ENCODE measurements at places on chromosomes 7 and 10.
A peak's percentile ranks its signal among the peaks of the same experiment; 100 is the strongest.

DNA sequence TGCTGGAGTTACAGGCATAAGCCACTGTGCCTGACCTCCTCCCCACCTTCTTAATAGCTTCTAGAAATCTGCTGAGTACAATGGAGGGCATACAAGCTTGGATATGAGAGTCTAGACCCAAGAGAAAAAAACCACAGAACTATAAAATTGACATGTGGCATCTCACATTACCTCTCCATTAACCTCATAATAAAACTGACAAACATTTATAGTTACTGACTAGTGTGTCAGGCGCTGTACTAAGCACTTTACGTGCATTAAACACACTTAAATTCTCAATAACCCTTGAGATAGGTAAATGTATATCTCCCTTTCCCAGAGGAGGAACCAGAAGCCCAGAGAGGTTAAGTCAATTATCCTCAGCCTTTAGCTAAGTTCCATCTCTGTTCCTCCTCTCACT lies 300.5 kb upstream of the MYO3A start:
- no peak for DNase-seq

GRCh38 chr10:108014902-108015177 lies 850.3 kb upstream of the SORCS1 start:
- DNase-seq = no peak

DNA sequence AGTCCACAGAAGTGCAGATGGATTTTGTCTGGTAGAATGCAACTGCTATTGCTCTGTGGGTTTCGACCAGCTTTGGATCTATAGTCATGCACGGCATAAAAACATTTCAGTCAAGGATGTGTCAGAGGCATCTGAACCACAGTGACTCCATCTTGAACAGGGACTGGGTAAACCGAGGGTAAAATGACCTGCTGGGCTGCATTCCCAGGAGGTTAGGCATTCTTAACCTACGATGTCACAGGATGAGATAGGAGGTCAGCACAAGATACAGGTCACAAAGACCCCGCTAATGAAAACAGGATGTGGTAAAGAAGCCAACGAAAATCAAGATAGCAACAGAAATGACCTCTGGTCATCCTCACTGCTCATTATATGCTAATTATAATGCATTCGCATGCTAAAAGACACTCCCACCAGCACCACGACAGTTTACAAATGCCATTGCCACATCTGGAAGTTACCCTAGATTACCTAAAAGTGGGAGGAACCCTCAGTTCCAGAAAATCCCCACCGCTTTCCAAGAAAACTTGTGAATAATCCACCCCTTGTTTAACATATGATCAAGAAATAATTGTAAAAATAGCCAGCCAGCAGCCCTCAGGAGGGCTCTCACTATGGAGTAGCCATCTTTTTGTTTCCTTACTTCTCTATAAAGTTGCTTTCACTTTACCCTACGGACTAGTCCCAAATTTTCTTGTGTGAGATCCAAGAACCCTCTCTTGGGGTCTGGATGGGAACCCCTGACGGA lies 50.7 kb upstream of the CPXM2 start:
- no peak for DNase-seq

DNA sequence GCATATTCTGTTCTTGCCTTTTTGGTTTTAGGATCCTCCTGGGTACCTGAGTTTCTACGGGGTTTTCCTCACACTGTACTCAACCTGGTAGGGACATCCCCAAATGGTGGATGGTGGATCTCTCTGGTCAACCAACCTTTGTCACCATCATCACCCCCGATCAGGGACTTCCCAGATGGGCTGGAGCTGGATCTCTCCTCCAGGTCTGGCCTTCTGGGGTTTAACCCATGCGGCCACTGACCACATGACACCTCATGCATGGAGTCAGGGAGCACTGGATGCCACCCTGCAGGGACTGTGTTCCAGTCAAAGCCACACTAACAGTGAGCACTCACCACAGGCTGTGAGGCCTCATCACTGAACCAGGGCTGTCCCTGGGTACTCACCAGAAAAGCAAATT lies 80.0 kb downstream of the CELF2 start:
- no peak for DNase-seq

DNA sequence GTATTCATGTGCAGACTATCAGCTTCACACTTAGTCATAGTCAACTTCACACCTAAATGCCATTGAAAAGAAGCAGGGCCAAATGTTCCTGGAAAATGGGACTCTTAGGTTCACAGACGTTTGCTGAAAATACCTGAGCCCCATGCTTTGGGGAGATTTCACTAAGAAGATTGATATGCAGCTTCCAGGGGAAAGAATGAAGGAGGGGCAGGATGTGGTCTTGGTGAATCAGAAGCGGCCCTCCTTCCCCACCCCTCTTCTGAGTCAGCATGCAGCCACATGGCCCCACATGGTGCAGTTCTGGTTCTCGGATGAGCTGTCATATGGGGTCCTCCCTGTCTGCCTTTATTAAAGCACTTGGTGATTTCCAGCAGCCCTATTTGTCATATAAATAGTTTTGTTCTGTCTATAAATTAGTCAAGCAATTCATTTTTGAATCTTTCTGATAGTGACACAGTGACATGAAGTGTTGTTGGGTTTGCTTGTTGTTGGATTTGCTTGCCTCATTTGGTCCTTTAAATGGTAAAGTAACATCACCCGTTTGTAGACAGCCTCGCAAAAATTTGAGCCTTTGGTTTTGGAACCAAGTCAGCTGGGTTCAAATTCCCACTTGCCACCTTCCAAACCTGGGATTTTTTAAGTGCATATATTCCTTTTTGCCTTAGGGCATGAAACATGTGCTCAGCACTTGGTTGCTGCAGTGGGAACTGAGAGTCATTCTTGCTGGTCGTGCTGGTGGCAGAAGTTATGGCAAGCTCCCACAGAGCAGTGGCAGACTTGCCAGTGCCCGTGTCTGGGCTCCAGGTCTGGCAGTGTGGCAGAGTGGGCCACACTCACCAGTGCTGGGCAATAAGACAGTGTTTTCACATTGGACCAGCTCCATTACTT lies 68.1 kb upstream of the CDK6 start:
- peak; percentile 99 for DNase-seq

DNA sequence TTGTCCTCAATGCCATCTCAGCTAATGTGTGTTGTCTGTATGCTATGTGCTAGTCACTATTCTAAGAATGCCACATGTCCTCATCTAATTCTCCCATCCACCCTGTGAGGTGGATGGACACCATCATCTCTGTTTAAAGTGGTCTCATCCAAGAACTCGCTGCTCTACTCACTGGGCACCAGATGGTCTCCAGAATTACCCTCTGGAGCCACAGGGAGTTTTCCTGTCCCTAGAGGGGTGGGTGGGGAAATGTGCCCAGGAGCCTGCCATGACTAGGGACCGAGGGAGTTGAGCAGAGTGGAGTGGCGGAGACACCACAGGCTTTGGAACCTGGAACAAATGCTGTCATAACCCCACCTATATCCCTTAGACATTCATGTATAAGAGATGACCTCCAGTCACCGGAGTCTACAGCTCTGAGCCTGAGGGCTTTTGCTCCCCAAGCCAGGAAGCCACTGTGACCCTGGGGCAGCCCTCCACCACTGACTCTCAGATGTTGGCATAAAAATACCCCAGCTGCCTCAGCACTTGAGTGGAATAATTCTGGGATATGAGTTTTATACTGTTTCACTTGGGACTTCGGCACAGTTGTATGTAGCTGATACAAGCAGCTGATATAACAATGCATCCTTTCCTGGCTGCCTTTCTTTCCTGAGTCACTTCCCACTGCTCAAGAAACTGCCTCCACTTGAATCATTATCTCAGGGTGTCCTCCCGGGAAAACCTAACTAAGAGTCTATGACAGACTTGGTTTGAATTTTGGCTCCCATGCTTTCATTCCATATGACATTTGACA lies 61.5 kb upstream of the RAPGEF5 start:
- no peak for DNase-seq

- peak; percentile 54 for DNase-seq
Measured at GRCh38 chr10:84329986-84330651, 1.7 kb downstream of the CCSER2 start.

DNA sequence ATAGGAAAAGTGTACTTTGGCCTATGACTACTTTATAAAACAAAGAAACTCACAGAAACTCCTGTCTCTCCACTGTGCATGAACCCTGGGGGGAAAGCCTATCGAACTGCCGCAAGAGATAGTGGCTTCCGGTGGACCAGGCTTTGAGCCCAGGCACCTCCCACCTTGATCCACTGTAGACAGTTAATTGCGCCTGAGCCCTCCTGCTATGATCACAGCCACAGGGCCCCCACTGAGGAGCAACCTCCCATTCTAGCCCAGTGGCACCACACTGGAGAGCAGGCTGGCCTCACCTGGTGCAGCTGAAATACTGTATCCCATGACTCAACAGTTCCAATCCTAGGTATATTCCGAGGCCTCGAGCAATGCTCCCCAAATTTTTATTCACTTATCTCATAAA lies 98.8 kb downstream of the COBL start:
- no peak for DNase-seq

GRCh38 chr10:46328853-46329689 lies 42.3 kb downstream of the ANTXRL start:
- DNase-seq = no peak

DNA sequence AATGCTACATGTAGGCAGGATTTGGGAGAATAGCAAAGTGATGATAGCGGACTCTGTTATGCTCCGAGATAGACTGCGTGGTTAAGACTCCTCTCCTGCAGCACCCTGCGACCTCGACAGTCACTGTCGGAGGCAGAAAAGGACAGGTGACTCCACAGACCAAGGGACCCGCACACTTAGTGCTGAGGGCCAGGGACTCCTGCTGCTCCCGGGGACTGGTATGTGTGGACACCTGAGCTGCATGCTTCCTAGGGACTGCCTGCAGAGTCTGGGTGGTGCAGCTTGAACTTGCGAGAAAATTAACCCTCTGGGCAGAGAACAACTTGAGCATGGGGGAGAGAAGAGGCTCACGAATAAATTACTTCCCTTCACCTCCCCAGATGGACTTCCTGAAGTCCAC lies 407.1 kb upstream of the PFKP start:
- DNase-seq = no peak

- no peak for DNase-seq
Measured at GRCh38 chr10:18406136-18406535, 245.3 kb downstream of the NSUN6 start.

DNA sequence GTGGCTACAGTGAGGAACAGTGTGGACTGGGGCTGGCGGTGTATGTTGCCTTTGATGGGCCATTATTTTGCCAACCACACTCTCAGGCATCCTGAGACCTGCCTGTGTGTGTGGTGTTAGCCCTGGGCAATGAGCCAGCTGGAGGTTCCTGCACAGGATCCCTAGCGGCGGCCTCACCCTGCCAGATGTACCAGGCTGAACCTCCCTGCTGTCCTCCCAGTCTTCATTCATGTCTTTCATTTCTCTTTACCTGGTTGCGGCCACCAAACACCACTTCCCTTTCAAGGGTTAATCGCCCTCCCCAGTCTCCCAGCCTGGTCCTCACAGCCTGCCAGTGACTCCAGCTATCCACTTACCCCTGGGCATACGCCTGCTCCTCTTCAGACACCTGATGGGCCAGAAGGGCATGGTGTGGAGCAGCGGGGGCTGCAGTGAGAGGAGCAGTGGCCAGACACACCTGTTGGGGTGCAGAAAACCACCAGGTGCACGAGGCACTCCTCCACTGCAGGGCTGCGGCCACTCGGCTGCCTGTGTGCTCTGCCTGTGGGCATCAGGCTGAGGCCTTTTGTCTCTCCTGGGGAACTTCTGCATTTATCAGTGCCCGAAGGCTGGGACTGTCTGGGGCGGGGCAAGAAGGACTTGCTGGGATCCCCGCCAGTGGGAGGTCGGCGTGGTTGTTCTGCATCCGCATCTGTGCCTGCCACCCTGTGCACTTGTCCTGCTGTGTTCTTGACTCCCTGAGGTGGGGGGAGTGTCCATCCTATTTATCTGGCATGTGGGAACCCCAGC lies 111.6 kb downstream of the ARHGAP22 start:
- no peak for DNase-seq

DNA sequence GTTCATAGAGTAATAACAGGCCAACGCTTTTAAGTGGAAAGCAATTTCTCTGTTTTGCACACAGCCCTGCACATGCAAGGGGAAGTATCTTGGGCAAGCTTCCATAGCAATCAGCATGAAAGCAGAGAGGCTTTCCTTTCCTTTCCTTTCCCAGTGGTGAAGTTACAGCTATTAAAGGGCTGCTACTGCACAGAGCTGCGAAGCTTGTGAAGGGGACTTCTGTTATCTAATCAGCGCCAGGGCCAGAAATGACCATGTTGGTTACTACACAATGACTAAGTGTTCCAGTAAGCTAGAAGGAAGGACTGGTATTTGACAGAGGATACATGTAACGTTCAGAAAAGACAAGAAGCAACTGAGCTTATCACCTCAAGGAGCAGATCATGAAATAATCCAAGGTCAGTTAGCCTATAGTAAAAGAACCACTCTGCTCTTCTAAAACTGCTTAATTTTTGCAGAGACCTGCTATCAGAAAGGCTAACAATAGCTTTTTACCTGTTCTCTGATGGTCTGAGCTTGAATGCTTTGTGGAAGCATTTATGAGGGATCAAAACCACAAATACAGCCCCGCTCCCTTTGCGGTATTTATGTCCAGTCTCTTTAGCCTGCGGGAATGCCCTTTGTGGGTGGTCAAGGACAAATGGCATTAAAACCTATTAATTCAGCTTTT lies 45.9 kb downstream of the SGMS1 start:
- peak; percentile 77 for DNase-seq

DNA sequence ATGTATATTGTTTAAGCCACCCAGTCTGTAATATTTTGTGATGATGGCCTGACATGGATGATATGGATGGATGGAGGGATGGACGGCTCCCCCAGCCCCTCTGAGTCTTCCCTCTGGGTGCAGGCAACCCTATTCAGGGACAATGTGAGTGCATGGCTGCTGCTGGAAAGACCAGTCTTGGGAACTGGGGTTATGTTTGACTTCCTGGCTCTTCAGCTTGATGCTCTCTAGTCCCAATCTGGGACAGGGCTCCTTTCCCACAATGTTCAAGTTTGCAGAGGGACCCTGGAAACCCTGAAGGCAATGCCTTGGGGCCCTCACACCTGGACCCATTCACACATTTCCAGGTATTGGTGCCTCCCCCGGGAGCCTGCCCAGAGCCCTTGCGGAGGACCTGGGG lies 52.3 kb upstream of the RET start:
- no peak for DNase-seq

- no peak for DNase-seq
Measured at GRCh38 chr10:127690176-127690835, 46.7 kb upstream of the FOXI2 start.

DNA sequence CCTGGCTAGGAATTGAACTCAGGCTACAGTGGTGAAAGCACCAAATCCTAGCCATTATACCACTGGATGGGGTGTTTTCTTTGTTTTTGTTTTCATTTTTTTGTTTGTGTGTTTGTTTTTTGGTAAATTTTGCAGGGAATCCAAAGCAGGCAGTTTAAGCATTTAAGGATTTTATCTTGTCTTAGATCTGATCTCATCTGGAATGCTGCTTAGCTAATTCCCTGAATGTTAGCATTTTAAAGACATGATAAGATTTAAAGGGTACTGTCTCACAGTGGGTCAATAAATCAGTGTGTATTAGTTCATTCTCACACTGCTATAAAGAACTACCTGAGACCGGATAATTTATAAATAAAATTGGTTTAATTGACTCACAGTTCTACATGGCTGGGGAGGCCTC lies 5.6 kb upstream of the MKLN1 start:
- no peak for DNase-seq

- DNase-seq = no peak
Measured at GRCh38 chr7:134246347-134246746, 70.4 kb downstream of the SLC35B4 start.

All from iris pigment epithelial cell (primary cell).